Dermis blood vessel endothelial cell (primary cell): ENCODE measurements at places on chromosomes 5 and 9. TPM values are rescaled to one million over a fixed set of nuclear protein-coding genes. Genes with fewer than 3 reads are reported as not detected.

TSSK1B gene
- not detected in 2 replicates for total RNA-seq

ZNF354C gene
- 7.3 TPM in 2 replicates for total RNA-seq

FIBCD1 gene
- under 0.01 and 0.05 TPM in 2 replicates for total RNA-seq

BTNL8 gene
- total RNA-seq, result 0.17 and 0.19 TPM in 2 replicates

ADAMTSL2 gene
- total RNA-seq, result under 0.01 and 0.17 TPM in 2 replicates

UNC5A gene
- 0.34 and 1.5 TPM in 2 replicates for total RNA-seq

DNLZ gene
- total RNA-seq, result 15.4 and 34.5 TPM in 2 replicates

SLC2A8 gene
- total RNA-seq, result 10.1 and 11.9 TPM in 2 replicates

RNF14 gene
- total RNA-seq, result 75.7 and 88.3 TPM in 2 replicates

PDE8B gene
- under 0.01 TPM in 2 replicates for total RNA-seq

TCF7 gene
- total RNA-seq, result 0.19 and 0.34 TPM in 2 replicates

SOWAHA gene
- not detected in 2 replicates for total RNA-seq
